ENCODE measurements at places on chromosomes 6 and 20. TPM values are rescaled to one million over a fixed set of nuclear protein-coding genes. Genes with fewer than 3 reads are reported as not detected.

OR2B2 gene
- not detected for polyA plus RNA-seq

NKX2-2 gene
- polyA plus RNA-seq = not detected

PLG gene
- not detected for polyA plus RNA-seq

SRMS gene
- polyA plus RNA-seq = not detected

DNA sequence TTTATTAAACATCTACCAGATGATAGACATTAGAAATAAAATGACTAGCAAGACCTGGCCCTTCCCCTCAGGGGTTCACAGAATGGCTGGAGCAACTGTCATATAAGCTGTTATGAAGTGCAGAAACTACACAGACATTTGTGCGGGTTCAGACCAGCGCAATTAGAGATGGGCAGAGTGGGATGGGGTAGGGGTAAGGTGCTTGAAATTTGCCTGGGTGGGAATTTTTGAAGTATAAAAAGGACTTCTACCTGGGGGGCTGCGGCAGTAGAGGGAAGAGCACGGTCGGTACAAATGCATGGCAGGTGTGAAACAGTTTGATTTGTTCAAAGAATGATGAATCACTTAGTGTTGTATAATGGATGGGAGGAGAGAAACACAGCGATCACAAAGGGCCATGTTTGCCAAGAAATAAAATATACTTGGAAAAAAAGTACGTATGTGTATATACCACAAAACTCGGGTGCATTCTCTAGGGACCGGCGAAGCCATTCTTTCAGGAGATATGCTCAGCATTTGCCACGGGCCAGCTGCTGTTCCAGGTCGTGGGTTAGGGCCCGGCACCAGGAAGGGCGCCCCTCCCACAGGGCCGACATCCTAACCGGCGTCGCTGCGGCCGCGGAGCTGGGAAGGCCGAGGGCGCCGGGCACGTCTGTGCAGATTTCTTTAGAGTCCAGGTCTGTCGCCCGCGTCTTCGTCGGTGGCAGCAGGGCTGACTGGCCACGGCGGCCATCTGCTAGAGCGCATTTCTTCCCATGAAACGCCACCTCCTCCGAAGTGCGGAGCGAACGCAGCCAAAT lies 809 bp upstream of the NOL7 start:
- no peak for DNase-seq

DNA sequence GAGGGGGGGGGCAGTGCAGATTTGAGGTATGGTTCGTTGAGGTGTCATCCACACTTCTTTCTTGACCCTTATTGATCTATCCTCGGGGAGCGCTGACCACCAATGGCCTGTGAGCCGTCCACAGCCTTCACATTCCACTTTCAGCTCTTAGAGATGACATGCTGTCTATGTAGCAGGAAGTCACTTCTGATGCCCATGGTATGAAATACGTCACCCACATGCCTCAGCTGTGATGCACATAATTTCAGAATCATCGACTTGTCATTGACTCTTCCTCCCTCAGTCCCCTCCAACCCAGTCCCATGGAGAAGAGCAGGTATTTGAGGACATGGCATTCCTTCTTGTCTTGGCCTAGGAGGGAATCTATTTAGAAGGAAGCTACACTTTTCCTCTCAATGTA lies 4.7 kb upstream of the ADGRF5 start:
- DNase-seq = no peak

GRCh38 chr20:53930651-53931504 lies 139.5 kb downstream of the BCAS1 start:
- no peak for DNase-seq

DNA sequence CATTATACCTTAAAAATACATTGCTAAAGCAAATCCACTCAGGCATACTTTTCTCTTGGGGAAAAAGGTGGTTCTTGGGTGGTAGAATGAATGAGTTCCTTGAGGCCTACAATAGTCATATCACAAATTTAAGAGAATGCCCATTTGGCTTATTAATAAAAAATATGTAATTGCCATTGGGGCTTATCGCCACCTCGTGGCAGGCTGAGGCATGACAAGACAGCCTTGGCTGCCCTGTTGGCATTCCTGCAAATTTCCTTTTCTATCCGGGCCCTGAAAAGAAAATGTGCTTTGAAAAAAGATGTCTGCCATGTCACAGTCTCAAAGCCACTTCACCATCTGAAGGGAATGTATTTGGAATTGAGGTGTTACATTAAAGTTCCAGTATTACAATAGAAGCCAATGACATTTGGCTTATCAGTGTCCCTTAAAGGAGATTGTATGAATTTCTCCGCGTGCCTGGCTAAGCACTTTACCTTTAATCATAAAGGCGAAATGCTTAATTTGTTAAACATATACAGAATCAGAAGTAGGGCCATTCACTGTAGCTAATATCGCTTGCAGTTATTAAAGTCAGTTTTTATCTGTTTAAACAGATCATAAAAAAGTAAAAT lies 188.3 kb upstream of the ZFP64 start:
- DNase-seq = no peak

GRCh38 chr20:38537176-38537575 lies 43.8 kb upstream of the ADIG start:
- DNase-seq = no peak

All from AG04450 (cell line).